Right atrium auricular region (tissue), 2 donors: ENCODE measurements at places on chromosomes 16 and 17.

DNA sequence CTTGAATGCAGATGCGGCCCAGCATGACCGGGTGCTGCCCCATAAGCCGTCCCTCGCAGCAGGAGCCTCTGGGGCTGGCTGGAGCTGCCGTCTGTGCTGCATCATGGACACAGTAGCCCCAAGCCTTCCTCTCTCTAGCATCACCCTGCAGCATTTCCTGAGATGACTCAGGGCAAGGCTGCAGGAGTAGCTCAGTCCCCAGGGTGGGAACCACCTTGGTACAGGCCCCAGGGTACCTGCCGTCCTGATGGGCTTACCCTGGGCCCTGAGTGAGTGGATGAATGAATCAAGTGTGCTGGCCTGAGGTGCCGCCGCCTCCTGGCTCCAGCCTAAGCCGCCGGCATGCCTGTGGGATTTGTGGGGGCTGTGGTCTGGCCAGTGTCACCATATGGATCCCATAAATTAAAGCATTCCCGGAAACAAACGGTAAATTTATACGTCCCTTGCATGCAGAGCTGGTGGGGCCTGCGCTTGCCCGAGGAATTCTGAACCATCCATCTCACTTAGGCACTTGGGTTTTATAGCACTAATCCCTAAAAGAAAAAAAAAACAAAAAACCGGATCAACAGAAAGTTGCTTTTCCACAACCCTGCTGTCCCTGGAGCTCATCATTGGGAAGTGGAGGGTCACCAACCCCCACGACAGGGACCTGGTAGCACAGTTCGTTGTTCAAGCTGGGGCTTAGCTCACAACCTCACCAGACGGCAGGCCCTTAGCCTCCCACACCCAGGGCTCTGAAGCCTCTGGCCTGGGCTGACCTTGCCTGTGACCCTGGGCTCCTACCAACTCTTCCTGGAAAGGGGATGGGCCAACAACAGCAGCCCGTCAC is 242.6 kb upstream of the CIBAR2 start:
- H3K27me3 ChIP-seq, result no peaks in the 10 kb centered on the region
- H3K4me3 ChIP-seq, result no peak overlapping the region
- no peaks in the 10 kb centered on the region for H3K36me3 ChIP-seq
- no peak overlapping the region for H3K27ac ChIP-seq

- no peak overlapping the region for H3K4me3 ChIP-seq
- H3K36me3 ChIP-seq, result no peaks in the 10 kb centered on the region
- no peak overlapping the region for H3K27ac ChIP-seq
- no peaks in the 10 kb centered on the region for H3K27me3 ChIP-seq
- no peak for DNase-seq
These were observed 192.6 kb downstream of the PARN start for GRCh38 chr16:14437426-14437825.

GRCh38 chr17:76000016-76000754 is 470 bp upstream of the CDK3 start:
- no peak for DNase-seq
- no peaks in the 10 kb centered on the region for H3K27me3 ChIP-seq
- H3K4me3 ChIP-seq, result no peak overlapping the region
- H3K36me3 ChIP-seq, result no peaks in the 10 kb centered on the region
- H3K4me1 ChIP-seq, result no peaks in the 10 kb centered on the region

DNA sequence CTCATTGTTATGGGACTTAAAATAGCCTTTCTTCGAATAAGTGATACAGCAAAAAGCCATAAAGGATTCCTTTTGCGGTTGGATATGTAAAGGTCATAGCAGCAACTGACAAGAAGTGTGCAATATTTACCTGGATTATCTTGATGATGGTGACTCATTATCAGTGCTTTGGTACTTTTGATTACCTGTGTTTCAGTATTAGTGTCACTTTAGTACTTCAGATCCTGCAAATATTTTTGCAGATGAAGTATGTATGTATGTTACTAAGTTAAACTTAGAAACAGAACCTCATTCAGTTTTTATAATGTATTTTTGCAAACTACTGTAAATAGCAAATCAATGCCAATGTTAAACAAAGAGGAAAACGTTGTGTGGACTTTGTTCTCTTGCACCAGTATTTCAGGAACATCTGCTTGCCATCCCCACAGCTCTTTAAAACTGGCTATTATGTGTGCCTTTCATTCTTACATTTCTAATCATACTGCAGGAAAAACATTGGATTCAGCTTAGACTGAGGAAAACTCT is 10.5 kb downstream of the CNEP1R1 start:
- H3K4me1 ChIP-seq, result no peaks in the 10 kb centered on the region
- H3K4me3 ChIP-seq, result no peak overlapping the region
- peaks cover 35% of the 10 kb centered on the region for H3K36me3 ChIP-seq

- DNase-seq, result no peak
- H3K4me1 ChIP-seq, result no peaks in the 10 kb centered on the region
- H3K36me3 ChIP-seq, result no peaks in the 10 kb centered on the region
These were observed 58.6 kb upstream of the DNAH9 start for GRCh38 chr17:11539637-11540036.
